Stimulated activated CD4-positive, alpha-beta T cell treated with anti-CD3 and anti-CD28 coated beads, Interleukin-15, amount 100 ng/mL, for 1 hour (primary cell): ENCODE measurements at places on chromosomes 13 and 19.
A peak's percentile ranks its signal among the peaks of the same experiment; 100 is the strongest.

GRCh38 chr13:112908342-112908741 is 60.7 kb upstream of the MCF2L start:
- DNase-seq, result no peak

DNA sequence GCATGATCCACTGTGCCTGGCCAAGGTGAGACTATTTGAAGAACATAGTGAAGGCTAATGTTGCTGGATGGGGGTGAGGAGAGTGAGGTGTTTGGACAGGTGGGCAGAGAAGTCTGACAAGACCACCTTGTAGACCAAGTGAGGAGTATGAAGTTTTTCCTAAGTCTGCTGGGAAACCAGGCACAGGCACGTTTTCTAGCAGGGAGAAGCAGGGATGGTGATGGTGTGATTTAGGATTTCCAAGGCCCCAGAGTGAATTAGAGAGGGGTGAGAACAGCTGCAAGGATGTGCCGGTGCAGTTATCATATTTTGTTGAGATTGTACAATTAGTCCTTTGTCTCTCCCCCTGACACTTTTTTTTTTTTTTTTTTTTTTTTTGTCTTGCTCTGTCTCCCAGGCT is 5.6 kb upstream of the PKN1 start:
- DNase-seq, result no peak

- DNase-seq, result no peak
Observed at GRCh38 chr13:87128036-87128435, 543.1 kb upstream of the SLITRK5 start.

DNA sequence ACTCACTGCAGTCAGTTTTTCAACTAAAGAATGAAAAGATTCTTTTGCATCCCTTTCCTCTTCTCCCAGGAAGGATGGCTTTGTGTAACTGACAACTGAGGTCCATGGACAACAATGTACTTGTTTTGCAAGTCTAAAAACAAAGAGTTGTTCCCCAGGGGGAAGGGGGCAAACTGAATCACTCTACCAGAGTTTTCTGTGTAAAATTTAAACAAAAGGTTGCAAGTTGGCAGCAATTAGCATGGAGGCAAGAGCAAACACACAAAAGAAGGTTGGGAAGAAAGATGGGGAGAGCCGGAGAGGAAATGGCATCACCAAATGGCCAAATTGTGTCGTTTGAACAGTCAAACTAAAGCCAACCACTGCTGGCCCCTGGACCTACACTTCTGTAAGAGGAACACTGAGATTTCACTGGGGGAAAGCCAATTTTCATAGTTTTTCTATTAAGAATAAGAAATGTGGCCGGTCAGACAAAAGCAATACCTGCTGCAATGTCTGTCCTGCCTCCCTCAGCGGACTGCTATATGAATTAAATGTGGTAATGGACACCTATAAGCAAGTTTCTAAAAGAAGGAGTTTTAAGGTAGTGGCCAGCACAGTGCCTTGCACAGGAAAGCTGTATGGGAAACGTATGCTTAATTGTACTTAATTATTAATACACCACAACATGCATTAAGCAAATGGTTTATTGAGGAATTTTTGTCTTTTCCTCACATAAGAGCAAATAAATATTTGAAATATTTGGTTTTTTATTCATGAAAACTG is 16.1 kb upstream of the SACS start:
- no peak for DNase-seq

GRCh38 chr13:31090961-31091624 is 70.6 kb downstream of the HSPH1 start:
- DNase-seq, result no peak

DNA sequence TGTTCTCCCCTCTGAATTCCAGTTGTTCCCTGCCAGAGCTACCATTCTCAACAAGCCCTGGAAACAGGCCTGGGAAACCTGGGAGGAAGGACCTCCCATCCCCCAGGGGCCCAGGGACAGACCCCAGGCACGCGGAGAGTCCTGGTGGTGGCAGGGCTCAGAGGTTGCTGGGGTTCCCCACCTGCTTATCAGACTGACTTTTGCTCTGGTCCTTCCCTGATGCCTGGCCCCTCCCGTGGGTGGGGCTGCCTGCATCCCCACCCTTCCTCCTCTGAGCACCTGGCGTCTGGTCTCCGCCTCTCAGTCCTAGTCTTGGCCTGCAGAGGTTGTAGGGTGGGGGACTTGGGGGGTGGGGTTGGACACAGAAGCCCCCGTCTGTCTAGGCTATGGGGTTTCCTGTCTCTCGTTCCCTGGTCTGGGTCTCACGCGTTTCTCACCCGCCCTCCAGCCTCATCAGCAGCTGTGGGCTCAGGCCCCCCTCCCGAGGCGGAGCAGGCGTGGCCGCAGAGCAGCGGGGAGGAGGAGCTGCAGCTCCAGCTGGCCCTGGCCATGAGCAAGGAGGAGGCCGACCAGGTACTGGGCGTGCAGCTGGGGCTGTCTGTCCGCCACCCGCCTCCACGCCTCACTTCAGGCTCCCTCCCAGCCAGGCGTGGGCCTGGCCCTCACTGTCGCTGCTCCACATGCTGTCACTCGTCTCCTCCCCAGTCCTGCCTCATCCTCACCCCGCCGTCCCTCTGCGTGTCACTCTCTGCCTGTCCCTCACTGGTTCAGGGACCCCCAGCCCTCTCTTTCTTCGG is 13.6 kb downstream of the EPN1 start:
- DNase-seq, result no peak

DNA sequence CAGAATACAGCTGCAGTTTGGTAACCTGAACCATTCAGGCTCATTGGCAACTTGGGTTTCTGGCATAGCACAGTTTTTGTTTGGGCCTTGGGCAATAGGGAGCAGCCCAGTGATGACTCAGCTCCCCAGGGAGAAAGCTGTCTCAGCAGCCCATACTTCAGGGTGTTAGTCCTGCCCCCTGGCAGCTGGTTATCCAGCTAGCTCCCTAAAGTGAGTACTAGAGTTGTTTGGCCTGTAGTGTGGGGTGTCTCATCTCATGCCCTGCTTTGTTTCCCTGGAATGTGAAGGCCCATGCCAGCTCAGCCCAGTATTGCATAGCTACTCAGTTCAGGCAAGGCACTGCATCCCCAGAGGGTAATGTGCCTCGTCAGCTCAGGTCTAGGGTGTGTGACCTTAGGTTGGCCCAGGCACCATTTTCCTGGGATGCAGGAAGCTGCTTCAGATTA is 18.2 kb upstream of the ZNF543 start:
- DNase-seq, result no peak

- no peak for DNase-seq
Observed at GRCh38 chr13:85549819-85550218, 249.4 kb downstream of the SLITRK6 start.

GRCh38 chr19:32976223-32976805 is 4.3 kb downstream of the FAAP24 start:
- peak; percentile 55 for DNase-seq

DNA sequence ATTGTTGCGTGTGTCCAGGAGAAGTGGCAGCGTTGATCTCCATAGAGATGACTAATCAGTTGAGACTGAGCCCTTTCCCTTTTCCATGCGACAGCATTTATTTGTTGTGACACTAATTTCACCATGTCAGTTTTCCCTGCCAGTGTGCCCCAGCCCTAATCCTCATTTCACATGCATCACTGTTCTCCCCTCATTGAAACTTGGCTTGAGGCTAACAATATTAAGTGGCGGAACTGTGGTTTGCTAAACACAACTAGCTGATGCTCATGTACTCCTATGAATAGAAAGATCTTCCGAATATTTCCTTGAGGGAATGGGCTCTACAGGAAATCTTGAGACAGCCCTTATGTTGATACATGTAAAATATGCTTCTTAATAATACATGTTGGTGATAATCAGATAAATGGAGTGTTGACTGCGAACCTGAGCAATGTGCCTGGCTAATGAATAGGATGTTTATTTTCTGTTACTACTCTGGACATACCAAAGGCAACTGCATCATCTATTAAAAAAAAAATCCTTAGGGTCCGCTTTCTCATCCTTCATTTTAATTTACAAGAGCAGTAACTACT is 258.6 kb downstream of the ATP8A2 start:
- DNase-seq, result no peak

GRCh38 chr19:41844601-41845000 is at the start of gene LYPD4:
LYPD4 (minus strand) TSS chr19:41844683; CDS start chr19:41839285, 5,398 bp downstream.
- DNase-seq, result no peak

DNA sequence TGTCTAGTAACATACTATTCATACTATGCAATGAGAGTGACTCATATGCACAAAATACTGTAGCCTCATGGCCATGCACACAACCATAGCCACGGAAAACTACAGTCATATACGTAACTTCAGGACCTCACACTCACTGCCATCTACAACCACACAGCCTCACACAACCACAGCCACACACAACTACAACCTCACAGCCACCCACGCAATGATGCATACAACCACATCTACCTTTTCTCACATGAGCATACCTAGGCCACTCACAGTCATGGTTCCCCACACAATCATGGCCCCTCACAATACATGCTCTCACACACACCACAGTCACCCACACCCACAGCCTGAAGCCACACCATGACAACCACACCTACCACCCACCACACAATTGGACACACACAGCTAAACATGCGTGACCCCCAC is 8.7 kb upstream of the TNFSF14 start:
- DNase-seq, result no peak

GRCh38 chr13:39565036-39565949 is 37.7 kb downstream of the LHFPL6 start:
- no peak for DNase-seq

GRCh38 chr19:55118401-55118991 is 1.1 kb upstream of the PPP1R12C start:
- DNase-seq, result no peak
